Activated CD4-positive, alpha-beta T cell treated with anti-CD3 and anti-CD28 coated beads, Interleukin-2, amount 50 U/mL, for 48 hours (primary cell): ENCODE measurements at places on chromosomes 2 and 18.

- no peak for DNase-seq
Measured at GRCh38 chr2:69177063-69177771, 164.2 kb downstream of the ANTXR1 start.

DNA sequence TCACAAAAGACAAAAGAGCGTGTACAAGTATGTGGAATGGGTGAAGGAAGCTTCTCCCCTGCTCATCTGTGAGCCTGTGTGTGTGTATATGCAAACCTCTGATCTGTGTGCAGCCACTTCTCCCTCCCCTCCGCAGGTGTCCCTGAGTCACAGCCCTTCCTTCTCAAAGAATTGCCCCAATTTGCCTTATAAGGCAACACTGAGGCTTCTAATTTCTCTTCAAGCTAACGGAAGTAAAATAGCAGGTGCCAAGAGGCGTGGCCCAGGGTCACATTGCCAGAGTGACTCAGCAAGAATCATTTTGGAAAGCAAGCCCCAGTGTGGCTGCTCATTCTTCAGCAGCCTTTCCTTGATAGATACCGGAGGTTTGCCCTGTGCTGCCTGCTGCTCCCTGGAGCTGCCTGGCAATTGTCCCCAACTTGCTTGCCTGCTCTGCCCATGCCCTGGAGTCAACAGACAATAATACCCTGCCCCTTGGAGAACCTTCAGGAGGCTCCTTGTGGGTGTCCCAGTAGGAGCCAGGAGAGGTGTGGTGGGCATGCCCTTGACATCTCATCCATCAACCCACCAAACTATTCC is 37.3 kb upstream of the BMP10 start:
- peak; percentile 87 for DNase-seq

GRCh38 chr2:241577413-241578122 is 19.0 kb downstream of the BOK start:
- no peak for DNase-seq

DNA sequence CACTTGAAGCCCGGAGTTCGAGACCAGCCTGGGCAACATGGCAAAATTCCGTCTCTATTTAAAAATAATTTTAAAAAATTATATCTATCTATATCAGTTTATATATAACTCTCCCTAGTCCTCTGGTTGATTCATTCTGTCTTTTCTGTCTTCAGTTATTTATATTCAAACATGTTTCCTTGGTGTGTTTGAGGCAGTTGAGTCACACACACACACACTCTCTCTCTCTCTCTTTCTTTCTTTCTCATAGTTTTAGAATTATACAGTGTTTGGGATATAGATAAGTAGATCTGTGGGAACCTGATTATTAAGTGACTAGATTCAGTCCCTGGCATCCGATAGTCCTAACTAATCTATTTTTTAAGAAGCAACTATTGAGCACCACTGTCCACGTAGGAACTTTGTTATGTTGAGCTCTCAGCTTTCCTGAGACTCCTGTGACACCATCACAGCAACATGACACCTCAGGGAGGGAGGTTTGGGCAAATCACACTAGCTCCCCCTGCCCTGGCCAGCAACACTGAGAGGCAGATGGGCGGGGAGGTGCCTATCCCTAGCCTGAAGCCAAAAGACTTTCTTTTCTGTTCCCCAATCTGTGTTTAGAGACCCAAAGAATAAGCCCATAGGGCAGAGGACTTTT is 482.7 kb downstream of the DLGAP1 start:
- no peak for DNase-seq

GRCh38 chr2:207332480-207333212 is 166.9 kb upstream of the KLF7 start:
- no peak for DNase-seq

- DNase-seq = no peak
Measured at GRCh38 chr2:36318547-36318946, 37.0 kb upstream of the CRIM1 start.

GRCh38 chr18:74994502-74995418 is 214.2 kb downstream of the PTGR3 start:
- peak; percentile 6 for DNase-seq

GRCh38 chr2:212107014-212107413 is 431.6 kb downstream of the ERBB4 start:
- no peak for DNase-seq

- peak; percentile 1 for DNase-seq
Measured at GRCh38 chr18:32271672-32272208, 81.9 kb downstream of the MEP1B start.

DNA sequence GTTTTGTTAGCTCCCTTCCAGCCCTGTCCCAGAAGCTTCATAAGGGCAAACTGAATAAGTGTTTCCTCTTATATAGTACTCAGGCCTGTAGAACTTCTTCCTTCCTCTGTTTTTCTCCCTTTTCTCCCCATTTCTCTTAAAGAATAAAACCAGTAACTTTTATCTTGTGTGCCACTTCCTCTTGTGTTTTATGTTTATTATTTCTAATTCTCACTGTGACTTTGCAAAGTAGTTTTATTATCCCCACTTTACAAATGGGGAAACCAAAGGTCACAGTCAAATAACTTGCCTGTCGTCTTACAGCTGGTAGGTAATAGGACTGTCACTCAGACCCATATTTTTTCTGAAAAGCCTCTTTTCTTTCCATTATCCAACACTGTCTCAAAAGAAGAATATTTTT is 42.4 kb downstream of the RBBP8 start:
- DNase-seq = no peak

DNA sequence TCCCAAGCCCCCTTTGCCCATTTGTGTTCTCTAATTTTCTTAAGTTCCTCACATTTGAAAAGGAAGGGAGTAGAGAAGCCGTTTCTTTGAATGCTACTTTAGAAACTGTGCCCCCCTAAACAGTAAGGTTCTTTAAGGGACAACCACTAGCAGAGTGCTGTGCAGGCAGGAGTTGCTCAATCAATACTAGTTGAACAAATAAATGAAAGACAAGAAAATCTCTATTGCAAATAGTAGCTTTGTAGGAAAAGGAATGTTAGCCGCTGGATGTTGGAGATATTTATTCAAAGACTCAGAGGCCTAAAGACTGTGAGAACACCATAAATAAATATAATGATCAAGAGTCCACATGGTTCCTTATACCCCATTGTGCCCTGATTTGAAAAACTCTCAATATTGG is 119.8 kb upstream of the SMAD7 start:
- no peak for DNase-seq

DNA sequence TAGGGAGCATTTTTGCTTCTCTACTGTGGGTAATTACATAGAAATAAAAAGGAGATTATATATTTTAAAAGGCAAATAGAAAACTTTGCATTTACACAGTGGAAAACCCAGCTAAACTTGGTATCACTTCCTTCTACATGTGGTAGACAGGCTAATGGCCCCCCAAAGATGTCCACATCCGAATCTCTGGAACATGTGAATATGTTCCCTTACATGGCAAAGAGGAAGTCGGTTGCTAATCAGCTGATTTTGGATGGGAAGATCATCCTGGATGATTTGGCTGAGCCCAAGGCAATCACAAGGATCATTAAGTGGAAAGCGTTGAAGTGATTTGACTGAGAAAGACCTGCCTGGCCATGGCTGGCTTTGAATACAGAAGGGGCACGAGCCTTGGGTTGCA is 26.2 kb downstream of the CREG2 start:
- DNase-seq = no peak

DNA sequence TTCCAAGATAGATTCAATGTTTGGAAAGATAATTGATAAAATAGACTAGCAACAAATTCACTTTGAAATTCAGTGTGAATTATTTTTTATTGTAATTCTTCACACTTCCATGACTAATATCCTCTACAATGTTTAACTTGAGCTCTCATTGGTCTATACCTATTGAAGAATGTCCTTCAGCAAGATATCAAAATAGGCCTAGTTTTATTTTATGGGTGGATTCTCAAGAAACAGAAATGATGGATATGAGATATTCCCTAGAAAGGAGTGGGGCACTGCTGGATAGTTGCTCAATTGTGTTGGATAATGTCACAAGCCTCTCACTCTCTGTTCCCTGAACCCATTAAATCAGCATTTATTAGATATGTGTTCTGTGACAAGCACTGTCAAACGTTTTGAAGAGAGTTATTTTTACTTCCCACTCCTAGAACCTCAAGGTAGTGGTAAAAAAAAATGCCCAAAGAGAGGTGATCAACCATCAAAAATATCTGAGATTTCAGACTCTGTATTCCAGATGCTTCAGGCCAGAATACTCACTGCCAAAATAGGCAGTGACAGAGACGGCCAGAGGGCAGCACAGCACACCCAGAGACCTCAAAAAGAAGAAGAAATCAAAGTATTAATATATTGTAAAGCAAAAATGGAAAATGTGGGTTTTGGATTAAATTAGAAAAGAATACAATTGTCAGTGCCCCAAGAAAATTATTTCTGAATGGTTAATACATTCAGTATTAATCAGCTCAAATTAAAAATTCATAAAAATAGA is 87.5 kb downstream of the TRIB2 start:
- DNase-seq = no peak

DNA sequence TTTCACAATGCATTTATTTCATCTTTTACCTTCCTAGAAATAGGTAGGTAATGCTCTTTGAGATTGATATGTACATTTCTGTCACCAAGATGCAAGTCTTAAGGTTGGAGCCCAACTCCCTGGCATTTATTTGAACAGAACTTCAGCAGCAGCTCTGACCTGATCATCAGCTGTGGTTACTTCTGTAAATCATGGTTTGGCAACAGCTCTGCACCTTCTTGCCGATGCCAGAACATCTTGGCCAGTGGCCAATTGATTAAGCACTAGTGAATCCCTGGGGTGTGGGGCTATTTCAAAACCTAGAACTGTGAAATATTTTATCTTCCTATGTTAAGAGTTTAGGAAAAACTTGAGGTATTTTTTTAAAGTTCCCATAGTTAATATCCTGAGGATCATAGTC is 124.8 kb upstream of the NYAP2 start:
- no peak for DNase-seq

DNA sequence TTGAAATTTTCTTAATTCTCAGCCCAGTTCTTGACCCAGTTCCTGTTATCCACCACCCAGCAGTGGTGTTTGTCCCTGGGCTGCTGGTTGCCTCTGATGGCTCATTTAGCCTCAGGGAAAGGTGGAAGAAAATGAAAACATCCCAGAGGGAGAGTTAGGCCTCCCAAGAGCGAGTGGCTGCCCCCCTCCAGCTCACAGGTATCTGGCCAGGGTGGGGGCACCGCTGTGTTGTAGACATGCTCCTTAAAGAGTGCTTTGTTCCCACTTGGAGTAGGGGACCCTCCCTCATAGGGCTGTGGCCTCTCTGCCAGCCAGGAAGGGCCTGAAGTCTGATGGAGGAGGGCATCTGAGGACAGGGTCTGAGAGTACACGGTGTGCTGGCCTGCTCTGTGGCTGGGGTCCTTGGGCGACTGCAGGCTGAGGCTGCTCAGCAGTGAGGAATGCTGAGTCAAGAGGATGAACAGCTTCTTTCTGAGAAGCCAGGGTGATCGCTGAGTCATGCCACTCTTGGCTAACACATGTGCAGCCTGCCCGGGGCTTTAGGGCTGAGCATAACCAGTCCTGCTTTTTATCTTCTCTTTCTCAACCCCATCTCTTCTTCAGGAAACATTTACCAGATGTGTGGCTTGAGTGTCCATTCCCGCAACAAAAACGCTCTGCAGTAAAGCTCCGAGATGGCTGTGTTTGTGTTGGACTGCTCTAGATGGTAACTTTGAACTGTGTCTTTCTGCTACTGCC is 72.3 kb downstream of the IL1R2 start:
- DNase-seq = peak; percentile 68

GRCh38 chr2:64105670-64106461 is 38.4 kb downstream of the PELI1 start:
- no peak for DNase-seq

GRCh38 chr2:69300650-69301049 is 86.4 kb downstream of the GFPT1 start:
- no peak for DNase-seq

- DNase-seq = no peak
Measured at GRCh38 chr18:9642799-9643462, 28.6 kb upstream of the PPP4R1 start.

GRCh38 chr2:38167968-38168350 is 92.0 kb upstream of the CYP1B1 start:
- no peak for DNase-seq

GRCh38 chr18:60090170-60090569 is 190.4 kb downstream of the PMAIP1 start:
- DNase-seq = no peak

DNA sequence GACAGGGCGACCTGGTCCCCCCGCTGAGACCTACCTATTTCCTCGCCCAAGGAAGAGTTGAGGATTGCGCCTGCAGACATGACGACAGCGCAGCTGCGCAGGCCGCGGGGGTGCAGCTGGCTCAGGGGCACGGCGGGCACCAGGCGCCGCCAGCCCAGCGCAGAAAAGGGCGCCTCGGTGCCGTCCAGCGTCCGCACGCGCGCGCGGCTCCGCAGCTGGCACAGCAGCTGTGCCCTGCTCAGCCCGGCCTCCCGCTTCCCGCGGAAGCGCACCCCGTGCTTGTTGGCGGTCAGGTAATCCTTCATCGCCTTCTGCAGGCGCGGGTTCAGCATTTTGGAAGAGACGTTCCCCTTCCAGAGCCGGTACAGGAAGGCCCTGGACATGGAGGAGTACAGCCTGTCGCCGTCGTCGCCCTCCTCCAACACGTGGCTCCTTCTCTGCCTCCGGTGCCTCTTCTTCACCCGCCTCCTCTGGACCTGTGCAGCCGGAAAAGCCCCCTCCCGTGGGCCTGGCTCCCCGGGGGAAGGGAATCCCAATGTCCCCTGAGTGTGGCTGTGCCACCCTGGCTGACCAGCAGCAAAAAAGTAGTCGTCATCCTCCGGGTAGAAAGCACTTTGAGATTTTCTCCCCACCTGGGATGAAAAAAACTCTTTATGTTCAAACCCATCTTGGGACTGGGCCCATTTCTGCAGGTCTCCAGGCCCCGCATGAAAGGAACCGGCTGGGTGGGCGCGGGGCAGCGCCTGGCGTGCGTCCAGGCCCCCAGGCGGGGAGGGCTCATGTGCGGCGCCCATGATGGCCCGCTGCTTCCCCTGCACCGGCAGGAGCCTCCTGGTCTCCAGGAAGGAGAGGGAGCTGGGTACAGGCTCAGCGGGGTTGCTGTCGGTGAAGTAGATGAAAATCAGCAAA is 42.7 kb downstream of the ST6GAL2 start:
- DNase-seq = no peak

GRCh38 chr2:171921970-171922229 is 361 bp upstream of the HAT1 start:
- no peak for DNase-seq

GRCh38 chr2:47270421-47270820 is 115.3 kb upstream of the STPG4 start:
- no peak for DNase-seq
